Left kidney (tissue), 8 donors: ENCODE measurements at places on chromosomes 12 and 14. TPM values are rescaled to one million over a fixed set of nuclear protein-coding genes. Genes with fewer than 3 reads are reported as not detected.

CPNE6 gene
- polyA plus RNA-seq = 0.18 TPM

- no peak for DNase-seq
Observed at GRCh38 chr12:25131270-25131669, 63.7 kb downstream of the DNAI7 start.

- DNase-seq = no peak
Observed at GRCh38 chr12:45970391-45970790, 20.0 kb downstream of the SCAF11 start.

DNA sequence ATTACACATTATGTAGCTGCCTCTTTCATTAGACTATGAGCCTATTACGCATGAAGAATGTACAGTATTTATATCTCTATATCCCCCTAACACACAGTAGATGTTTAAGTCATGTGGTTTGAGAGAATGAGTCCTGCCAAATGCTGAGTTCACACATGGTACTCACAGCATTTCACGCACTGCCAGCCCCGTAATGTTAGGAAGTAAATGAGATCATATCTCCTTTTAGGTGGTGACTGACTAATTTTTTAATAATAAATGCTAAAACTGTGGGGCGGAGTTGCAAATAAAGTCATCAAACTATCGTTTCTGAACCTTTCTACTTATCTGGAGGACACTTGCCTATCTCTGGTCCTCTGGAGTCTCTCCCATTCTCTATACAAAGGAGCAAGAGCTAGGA is 343.8 kb downstream of the ADAMTS20 start:
- no peak for DNase-seq

THAP2 gene
- polyA plus RNA-seq = 18.0 TPM

GRCh38 chr12:24972078-24972477 is 23.2 kb upstream of the BCAT1 start:
- no peak for DNase-seq

CEP170B gene
- 11.7 TPM for polyA plus RNA-seq

DNA sequence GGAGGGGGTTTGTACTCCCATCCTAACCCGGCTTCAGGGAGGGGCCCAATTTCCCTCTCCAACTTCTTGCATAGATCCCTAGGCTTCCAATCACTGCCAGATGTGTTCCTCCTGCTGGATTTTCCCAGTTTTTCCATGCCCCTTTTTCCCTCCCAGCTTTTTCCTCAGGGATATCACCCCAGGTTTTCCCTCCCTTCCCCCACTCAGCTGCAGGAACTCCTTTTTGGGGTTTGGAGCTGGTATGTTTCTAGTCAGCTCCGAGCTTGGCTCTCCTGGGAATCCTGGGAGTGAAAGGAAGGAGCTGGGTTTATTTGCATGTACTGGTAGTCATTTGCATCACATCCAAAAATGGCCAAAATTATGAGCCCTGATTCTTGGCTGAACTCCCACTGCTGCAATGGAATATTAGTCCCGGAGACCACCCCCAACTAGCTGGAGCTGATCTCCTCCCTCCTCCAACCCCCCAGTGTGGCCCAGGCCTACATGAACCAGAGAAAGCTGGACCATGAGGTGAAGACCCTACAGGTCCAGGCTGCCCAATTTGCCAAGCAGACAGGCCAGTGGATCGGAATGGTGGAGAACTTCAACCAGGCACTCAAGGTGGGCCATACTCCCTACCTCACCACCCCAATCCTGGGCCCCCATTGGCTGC is 1.4 kb upstream of the RDH5 start:
- no peak for DNase-seq

SLC11A2 gene
- polyA plus RNA-seq = 71.9 TPM

GRCh38 chr14:67837011-67837624 is 17.5 kb downstream of the RAD51B start:
- DNase-seq = peak; percentile 81

DNA sequence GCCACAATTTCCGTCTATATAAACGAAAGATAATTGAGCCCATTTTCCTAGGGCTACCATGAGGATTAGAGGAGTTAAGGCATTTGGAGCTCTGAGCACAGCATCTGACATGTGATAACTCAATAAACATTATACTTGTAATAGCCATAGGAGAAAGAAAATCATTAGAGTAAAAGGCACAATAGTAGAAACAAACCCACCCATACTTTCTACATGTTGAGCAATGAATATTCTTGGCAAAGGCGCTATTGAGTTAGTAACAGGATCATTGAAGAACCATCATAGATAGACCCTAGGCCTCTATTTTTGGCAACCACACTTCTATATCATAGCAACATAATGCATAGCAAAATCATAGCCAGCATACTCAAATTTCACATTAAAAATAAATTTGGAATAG is 664.1 kb downstream of the NOVA1 start:
- no peak for DNase-seq

- DNase-seq = no peak
Observed at GRCh38 chr14:105083926-105084685, 18.9 kb upstream of the GPR132 start.

SLC38A6 gene
- polyA plus RNA-seq = 35.5 TPM

KRT3 gene
- polyA plus RNA-seq = not detected

- no peak for DNase-seq
Observed at GRCh38 chr12:122244565-122245371, 18.9 kb upstream of the DIABLO start.

SOCS4 gene
- 23.3 TPM for polyA plus RNA-seq

EIF5 gene
- 267 TPM for polyA plus RNA-seq
